Myocyte (in vitro differentiated cells): ENCODE measurements at places on chromosomes 2 and 18.
A peak's percentile ranks its signal among the peaks of the same experiment; 100 is the strongest.

- DNase-seq: no peak
Measured at GRCh38 chr2:59655809-59656208, 897.6 kb downstream of the BCL11A start.

- DNase-seq: peak; percentile 37
Measured at GRCh38 chr18:63138436-63139340, 180.9 kb downstream of the BCL2 start.

- no peak for DNase-seq
Measured at GRCh38 chr2:202025816-202026215, 7.8 kb upstream of the FZD7 start.

DNA sequence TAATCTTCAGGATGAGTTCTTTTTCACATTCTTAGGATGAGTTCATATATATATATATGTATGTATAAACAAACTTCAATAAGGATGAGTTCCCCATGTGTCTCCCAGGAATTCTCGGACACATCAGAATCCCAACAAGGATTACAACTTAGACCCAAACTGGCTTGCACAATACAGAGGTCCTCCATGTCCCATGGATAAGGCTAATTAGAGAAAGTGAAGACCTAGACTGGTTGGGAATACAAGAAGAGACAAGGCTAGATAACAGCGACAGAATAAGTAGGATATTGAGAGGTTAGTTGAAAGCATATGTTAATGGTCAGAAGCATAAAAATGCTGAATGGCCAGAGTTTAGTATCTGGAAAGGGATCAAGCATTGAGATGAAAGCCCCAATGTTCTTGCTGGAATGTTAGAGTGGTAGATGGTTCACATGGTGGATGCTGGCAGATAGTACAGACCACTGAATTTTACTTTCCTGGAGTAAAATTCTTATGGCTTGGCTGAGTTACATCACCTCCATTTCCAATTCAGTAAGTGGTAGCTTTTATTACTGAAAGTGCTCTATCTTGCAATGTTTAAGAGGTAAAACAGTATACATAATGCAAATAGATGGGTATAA, 154.9 kb upstream of the EPHA4 start:
- DNase-seq: no peak
